ENCODE measurements at places on chromosomes 3 and 15.

GRCh38 chr15:35381328-35381727 is 164.6 kb downstream of the DPH6 start:
- DNase-seq = no peak

DNA sequence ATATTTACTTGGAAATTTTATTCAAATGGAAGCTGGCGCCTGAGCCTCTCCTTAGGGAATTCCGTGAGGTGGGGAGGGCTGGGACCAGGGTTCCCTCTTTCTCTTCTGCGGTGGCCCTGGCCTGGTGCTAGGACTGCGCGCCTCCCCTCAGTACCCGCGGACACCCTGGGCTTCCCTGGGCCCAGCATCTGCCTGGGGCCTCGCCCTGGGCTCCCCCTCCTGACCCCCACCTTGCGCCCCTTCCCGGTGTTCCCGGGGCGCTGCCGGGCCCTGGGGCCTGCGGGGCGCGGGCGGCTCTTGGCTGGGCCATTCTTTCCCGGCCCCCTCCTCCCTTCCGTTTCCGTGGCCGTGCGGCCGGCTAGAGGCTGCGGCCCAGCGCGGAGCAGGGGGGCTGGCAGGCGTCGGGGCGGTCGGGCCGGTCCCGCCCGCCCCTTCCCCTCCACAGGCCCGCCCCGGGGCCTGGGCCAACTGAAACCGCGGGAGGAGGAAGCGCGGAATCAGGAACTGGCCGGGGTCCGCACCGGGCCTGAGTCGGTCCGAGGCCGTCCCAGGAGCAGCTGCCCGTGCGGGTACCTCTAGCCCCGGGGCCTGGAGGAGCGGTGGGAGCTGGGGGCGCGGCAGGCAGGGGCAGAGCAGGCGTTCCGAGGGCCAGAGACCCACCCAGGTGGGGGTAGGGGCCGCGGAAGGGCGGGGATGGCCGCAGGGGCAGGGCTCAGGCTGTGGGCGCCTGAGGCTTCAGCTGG is at the start of gene FES:
Gene FES (plus strand): TSS at position 529 of the 743 bp plus-strand sequence. CDS start 542 bp downstream, outside the sequence.
- no peak for DNase-seq

DNA sequence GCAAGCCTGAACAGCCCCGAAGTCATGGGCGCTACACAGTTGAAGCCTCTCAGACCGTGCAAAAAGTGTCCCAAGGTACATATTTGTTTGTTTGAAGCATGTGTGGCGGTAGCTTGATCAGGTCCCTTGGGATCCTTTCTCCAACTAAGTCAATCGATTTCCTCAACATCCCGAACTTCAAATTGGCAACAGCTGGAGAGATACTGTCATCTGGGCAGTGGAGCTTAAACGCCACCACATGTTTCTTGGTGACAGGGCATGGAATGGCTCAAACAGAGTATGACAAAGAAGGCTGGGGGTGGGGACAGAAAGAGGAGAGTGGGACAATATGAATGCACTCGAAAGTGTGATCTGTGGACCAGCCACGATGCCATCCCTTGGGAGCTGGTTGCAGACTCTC is 84.9 kb upstream of the PSMD6 start:
- no peak for DNase-seq

GRCh38 chr3:165800970-165801369 is 36.3 kb downstream of the BCHE start:
- DNase-seq = no peak

- no peak for DNase-seq
Measured at GRCh38 chr15:64566629-64567427, 106.5 kb downstream of the ZNF609 start.

- DNase-seq = no peak
Measured at GRCh38 chr3:11558002-11558401, 85.7 kb downstream of the VGLL4 start.

DNA sequence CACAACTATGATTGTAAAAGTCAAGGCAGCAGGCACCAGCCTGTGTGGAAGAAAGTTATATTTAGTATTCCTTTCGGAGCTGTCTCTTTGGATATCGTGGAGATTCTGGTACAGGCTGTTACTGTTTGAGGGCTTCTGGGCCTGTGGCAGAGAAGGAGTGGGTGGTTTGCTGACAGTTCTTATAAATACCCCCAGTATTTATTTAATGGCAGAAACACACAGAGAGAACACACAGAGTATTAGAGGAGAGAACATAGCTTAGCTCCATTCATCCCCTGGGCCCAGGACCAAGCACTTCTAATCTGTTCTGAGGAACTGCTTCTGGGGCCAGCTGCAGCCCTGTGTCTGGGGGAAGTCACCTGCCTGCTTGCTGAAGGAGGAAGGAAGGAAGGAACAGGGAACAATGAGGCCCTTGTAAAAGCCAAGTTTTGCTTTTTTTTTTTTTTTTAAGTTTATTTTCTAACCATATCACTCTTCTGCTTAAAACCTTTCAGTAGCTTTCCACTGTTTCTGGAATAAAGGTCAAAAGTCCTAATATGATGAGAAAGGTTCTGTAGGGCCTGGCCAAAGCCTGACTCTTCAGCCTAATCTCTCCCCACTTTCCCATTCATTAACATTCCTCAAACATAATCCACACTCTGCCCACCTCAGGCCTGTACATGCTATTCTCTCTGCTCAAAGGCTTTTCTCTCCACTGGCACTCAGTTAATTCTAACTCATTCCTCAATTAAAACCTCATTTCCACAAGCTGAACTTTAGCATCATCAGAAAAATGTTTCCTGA is 11.8 kb upstream of the PP2D1 start:
- no peak for DNase-seq

DNA sequence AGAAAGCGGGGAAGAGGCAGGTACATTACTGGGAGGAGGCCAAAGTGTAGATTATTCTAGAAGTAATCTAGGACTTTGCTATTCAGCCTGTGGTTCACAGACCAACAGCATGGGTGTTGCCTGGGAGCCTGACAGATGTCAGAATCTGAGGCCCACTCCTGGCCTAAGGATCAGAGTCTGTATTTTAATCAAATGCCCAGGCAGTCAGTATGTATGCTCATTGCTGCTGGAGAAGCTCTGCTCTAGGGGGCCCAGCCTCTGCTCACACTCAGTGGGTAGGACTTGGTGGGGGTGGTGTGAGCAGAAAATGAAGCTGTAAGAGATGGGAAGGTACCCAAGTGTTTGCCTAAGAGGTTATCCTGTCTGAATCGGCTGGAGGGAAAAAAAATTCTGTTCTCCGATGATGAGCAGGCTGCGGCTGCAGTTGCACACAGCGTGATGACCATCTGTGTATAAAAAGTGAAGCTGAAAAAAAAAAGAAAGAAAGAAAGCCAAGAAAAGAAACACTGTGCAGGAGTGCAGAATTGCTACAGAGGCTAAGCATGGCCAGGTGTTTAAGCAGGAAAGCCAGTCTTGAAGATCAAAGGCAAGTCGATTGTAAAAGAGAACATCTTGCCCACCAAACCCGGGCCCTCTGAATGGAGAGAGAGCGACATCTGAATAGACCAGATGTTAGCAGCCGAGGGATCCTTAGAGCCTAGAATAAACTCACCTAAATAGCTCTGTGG is 65.2 kb downstream of the EIF4E3 start:
- DNase-seq = no peak
